ENCODE measurements at places on chromosomes 4 and X.

DNA sequence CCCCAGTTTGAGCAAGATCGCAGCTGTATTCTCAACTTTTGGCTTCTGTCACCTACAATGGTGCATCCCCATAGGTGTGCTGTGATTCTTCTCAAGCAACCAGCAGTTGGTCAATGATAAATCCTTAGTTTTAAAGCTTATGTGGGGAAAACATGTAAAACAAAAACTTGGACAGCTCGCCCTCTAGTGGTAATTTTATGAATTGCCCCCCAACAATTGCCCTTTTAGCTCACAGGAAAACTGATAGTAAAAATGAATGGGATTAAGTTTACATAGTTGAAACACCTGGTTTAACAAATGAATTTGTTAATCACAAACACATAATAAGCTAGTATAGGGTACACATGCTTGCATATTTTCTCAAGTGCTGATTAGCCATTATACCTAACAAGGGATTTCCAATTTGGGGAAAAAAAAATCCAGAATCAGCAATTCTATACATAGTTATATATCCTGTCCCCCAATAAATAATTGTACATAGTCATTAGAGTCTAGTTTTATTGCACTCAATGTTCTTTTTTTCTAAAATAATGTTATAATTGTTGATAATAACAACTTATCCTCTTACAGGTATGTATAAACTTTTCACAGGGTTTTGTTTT lies 30.1 kb downstream of the TEX13A start:
- no peak for DNase-seq

- no peak for DNase-seq
These were observed 5.9 kb upstream of the SEPTIN6 start for GRCh38 chrX:119698845-119699244.

- DNase-seq = no peak
These were observed 6.9 kb downstream of the SLC39A8 start for GRCh38 chr4:102338405-102338804.

- DNase-seq = no peak
These were observed 293.1 kb downstream of the TRIML1 start for GRCh38 chr4:188432328-188432727.

DNA sequence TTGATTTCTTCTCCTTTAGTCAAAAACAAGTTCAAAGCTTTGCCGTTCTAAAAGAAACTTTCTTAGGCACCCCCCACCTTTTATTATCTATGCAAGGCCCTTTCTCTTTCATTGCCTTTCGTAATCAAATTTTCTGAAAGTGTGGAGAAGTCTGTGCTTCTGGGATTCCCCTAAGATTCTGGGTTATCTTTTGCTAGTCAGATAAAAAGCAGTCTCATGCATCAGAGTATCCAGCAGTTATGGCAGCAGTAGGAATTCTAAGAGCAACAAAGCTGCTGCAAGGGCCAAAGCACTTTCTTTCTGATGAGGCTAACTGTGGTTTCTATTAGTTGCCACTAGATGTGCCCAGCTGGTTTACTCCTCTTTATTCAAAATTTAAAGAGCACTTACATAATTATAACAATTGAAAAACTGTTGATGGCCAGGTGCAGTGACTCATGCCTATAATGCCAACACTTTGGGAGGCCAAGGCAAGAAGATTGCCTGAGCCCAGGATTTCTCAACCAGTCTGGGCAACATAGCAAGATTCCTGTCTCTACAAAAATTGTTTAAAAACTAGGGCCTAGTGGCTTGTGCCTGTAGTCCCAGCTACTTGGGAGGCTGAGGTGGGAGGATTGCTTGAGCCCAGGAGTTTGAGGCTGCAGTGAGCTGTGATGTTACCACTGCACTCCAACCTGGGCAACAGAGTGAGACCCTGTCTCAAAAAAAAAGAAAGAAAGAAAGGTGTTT lies 296.2 kb downstream of the PAPSS1 start:
- DNase-seq = no peak

DNA sequence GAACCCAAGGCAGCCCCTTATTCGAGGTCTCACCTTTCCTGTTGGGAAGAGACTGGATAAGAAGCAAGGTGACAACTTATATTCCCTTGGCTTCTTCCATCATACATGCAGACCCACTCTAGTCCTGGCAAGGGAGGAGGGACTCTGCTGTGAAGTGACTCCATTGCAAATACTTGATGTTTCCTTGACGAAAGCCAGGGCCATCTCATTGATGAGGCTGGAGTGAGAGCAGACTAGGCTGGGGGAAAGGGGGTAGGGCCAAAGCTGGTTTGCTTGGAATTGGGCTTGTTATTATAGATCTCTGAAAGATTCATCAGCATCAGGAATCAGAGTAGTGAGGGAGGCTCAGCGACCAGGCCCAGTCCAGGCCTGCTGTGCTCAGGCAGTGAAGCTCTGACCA lies 2.3 kb upstream of the NHSL2 start:
- DNase-seq = no peak

DNA sequence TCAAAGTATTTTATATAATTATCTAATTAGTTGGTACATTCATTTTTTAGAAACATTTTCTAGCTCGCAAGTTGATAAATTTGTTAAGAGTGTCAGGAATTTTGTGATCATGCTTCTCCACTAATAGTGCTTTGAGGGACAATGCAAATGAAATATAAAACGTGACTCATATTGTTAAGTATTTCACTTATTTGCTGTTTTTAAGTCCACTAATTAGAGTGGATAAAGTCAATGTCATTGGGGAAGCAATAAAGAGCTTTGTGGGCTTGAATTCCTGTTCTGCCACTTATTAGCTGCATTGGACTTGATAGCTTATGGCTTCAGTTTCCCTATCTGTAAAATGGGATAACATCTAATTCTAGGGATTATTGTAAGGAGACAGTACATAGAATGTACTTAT lies 26.5 kb upstream of the ANAPC4 start:
- DNase-seq = no peak

DNA sequence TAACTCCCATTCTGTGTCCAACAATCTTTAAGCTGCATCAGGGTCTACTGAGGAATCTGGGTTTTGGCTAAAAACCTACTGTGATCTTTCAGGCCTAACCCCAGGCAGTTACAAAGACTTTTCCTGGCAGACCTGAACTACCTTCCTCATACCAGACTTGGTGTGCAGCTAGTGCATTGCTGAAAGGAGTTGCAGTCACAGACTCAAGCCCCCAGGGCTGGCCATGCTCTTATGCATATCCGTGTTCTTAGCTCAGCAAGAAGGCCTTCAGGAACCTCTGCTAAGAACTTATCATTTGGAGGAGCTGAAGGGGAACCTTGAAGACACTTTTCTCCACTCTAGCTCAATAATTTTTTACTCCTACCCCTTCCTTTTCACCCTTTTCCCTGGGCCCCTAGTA lies 147.5 kb downstream of the INPP4B start:
- DNase-seq = no peak

- no peak for DNase-seq
These were observed 1665.0 kb upstream of the TENM3 start for GRCh38 chr4:180578175-180578574.

DNA sequence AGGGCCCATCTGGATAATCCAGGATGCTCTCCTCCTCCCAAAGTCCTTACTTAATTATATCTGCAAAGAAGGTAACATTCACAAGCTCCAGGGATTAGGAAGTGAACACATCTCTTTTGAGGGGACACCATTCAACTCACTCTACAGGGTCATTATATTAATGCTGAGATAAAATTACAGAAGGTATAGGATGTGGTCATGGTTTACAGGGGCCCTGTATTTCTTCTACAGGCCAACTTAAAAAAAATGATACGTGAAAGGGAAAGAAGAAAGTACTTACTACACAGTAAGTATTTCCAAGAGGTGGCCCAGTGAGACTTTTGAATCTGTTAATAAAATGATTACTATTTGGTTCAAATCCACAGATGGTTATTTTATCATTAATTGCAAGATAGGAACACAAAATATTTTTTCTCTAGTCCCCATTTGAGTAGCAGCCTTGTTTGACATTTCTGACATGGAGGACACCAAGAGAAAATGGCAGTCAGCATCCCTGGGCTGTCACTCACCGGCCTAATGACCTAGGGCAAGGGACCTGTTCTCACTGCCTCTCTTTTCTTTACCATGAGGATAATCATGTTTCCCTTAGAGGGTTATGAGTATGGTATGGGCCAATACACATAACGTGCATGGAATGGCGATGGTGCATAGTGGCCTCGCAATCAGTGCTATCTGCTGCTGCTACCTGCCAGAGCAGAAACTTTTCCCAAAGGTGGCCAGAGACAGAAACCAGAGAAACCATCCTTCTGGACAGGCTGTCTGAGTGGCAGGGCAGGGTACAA lies 140.5 kb downstream of the PTTG2 start:
- DNase-seq = no peak

DNA sequence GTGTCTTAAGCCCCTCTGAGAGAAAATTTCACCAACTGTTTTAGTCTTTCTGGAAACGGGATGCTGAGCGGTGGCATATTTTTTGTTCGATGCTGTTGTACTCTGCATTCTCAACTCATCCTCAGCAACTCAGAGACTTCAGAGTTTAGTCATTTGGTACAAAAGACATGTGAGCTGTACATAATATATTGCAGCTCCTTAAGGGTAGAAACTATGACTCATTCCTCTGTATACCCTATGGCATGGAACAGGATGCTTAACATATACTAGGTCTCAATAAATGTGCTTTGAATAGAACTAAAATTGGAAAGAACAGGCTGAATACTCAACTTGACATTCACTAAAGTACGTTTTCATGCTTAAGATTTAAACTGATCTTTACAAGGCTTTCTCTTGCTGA lies 130.5 kb upstream of the SLITRK2 start:
- no peak for DNase-seq

GRCh38 chr4:54367059-54367458 lies 138.0 kb downstream of the PDGFRA start:
- no peak for DNase-seq

GRCh38 chr4:73098016-73098415 lies 28.5 kb upstream of the COX18 start:
- no peak for DNase-seq

GRCh38 chr4:87133183-87133582 lies 87.2 kb downstream of the KLHL8 start:
- no peak for DNase-seq

DNA sequence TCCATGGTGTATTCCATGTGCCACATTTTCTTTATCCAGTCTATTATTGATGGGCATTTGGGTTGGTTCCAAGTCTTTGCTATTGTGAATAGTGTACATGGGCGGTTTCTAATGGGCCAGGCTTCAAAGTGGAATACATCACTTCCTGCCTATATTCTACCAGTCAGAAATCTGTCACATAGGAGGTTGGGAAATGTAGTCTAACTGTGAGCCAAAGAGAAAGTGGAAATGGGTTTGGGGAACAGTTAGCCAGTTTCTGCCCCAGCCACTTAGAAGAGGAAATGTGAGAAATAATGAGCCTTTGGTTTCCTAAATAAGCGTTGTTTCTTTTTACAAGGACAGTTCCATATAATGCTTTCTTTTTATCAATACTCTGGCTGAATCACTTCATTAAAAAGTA lies 85.1 kb upstream of the AP1S2 start:
- DNase-seq = no peak

DNA sequence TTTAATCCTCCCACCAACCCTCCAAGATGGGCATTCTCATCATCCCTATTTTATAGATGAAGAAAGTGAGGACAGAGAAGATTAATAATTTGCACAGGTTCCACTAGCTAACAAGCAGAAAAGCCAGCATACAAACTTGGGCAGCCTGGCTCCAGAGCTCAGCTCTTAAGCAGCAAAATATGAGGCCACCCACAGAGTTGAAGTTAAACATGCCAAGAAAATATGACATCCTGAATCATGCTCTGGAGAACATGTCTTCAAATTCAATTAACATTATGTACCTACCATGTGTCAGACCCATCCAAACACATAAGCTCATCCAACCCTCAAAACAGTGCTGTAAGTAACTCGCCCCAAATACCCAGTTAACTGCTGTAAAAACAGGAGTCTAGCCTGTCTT lies 33.9 kb downstream of the USP46 start:
- no peak for DNase-seq

DNA sequence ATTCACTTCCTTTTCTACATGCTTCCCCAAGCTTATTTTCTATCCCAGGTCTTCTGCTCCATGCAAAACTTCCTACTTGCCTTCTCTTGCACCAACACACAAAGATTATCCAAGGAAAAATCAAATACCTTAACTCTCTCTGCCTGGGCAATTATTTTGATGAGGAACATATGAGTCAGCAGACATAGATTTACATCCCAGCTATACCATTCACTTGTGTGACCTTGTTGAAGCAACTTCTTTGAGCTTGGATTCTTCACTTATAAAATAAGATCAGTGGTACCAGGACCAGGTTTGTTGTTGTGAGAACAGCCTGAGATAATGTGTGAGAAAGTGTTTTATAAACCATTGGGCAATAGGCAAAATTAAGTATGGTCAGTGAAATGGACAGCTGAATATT lies 39.1 kb upstream of the TMEM192 start:
- no peak for DNase-seq

DNA sequence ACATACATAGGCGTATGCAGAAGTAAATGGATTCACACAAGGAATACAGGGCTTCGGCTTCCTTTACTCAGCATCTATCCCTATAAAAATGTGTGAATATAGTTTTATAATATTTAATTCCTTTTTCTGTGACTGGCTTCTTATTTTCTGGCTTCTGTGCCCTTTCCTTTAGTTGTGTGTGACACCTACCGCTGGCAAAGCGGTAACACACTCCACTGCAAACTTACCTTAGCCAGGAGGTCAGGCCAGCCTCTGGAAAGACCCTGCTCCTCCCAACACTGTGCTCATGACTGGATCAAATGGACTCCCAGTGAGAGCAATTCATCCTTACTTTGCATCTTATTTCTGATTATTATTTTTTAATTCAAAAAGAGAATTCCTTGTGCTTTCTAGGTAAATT lies 244.2 kb downstream of the ANK2 start:
- DNase-seq = no peak

GRCh38 chr4:11301075-11301660 lies 127.5 kb downstream of the HS3ST1 start:
- no peak for DNase-seq

DNA sequence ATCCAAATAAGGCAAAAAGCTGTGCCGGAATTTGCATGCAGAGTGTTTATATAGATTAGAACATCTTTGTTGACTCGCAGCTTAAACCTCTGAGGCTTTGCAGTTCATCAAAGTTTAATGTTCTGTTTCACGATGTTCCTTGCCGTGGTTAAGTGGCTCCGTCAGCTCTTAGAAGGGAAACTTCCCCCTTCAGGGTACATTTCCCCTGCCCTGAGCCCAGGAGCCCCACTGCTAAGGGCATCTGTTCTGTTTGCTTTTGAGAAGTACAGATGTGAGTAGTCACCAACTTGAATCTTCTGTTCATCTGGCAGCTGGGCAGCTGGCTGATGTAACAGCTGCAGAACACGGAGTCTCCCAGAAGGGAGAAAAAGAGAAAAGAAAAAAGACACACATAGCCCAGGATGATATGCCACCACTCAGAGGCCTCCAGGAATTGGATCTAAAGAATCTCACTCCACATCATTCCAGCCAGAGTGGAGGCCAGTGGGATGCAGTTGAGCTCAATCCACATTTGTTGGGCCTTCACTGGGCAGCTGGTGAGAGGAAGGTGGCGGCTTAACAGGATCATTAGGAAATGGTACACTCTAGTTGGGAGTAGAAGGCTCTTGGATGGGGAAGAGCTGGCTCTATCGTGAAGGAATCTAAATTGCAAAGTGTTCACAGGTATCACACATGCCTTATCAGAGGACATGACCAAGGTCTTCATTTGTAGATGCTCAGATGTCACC lies 178.7 kb upstream of the RBPJ start:
- peak; percentile 53 for DNase-seq

All from left ventricle myocardium superior (tissue), 1 donor.